ENCODE measurements at places on chromosomes 6 and 20. TPM values are rescaled to one million over a fixed set of nuclear protein-coding genes. Genes with fewer than 3 reads are reported as not detected.

The SCGN gene
- total RNA-seq, result not detected

The MDFI gene
- total RNA-seq, result 144 TPM

The MED23 gene
- total RNA-seq, result 28.3 TPM

The ADGRB3 gene
- total RNA-seq, result 0.87 TPM

DNA sequence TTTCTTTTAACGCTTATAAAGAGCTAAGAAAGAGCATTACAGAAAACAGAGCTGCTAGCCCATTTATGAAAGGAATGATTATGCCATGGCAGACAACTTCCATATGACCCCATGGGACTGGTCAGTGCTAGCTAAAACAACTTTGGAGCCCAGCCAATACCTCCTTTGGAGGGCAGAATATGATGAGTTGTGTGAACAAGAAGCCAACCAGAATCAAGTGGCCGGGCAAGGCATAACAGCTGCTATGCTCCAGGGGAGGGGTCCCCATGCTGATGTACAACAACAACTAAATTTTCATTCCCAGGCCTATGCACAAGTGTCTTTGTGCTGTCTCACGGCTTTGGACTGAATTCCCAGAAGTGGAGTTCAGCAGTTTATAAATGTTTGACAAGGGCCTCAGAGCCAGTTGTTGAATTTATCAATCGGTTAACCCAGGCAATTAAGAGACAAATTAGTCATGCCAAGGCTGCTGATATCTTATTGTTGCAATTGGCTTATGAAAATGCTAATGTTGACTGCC is 65.0 kb upstream of the ASCC3 start:
- no peak for DNase-seq

DNA sequence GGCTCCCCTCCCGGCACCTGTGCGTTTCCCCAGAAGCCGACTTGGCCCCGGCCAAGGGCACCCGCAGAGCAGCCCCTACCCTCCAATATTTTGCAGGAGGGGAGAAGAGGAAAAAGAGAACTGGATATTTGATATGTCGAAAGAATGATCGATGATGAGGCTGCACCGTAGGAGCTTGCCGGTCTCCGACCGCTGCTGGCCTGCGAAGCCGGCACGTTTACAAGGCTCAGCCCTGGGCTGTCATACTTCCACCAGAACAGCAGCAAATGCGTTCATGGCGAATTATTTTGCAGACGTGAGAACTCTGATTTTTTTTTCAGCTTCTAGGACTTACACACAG is 296.7 kb downstream of the TFAP2C start:
- no peak for DNase-seq

DNA sequence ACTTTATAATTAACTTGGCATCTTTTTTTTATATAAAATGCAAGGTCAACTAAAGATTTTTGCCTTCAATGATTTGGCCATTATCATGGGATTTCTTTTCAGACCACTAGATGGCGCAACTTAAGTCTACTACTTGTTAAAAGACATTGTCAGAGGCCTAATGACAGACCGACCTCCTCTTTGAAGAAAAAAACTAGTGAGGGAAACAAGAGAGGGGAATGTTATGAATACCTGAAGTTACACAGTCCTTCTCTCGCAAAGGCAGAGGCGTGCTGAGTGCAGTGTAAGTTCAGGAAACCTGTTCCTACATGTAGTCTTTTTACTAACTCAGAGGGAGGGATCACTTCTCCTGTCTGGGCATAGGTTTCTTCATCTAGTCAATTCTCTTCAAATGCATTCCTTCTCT is 9.3 kb downstream of the TRAPPC3L start:
- peak; percentile 50 for DNase-seq

DNA sequence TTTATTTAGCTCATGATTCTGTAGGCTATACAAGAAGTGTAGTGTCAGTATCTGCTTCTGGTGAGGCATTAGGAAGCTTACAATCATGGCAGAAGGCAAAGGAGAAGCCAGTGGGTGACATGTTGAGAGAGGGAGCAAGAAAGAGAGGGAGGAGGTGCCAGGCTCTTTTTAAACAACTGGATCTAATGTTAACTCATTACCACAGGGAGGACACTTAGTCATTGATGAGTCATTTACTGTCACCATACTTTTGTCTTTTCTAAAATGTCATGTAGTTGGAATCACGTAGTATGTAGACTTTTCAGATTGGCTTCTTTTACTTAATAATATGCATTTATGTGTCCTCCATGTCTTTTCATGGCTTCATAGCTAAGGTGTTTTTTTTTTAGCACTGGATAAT is 58.1 kb downstream of the NUS1 start:
- DNase-seq, result no peak

DNA sequence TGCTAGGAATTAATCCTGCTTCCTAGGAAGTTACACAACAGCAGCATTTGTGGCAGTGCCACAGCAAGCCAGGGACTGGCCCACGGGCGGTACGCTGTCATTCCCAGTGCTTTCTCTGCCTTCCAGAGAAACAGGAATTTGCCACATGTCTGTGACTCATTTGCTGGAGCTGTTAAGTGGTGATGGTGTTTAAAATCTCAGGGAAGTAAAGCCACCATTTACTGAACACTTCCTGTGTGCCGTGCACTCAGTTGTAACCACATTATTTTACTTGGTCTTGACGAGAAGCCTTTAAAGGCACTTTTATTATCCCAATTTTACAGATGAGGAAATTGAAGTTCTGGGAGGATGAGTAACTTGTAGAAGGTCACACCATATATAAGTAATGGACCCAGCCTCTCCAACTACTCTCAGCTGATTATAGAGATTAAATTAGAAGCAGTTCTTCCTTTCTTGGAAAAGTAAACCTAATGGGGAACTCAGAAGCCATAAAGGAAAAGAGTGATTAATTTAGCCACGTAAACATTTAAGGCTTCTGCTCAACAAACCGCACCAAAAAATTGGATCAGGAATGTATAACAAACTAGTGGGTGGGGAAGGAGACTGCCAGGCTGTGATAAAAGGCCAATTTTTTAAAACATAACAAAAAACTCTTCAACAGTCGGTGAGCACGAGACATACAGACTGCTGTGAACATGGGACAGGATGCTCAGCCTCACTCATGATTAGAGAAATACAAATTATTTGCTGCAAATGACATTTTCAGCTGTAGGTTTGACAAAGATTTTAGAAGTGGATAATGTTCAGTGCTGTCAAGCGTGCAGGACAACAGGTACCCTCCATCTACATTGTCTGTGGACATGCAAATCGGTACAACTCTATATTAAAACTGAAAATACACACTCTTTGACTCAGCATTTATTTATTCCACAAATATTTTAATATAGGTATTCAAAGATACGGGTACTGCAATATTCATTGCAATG is 311.2 kb downstream of the NRN1 start:
- peak; percentile 91 for DNase-seq

DNA sequence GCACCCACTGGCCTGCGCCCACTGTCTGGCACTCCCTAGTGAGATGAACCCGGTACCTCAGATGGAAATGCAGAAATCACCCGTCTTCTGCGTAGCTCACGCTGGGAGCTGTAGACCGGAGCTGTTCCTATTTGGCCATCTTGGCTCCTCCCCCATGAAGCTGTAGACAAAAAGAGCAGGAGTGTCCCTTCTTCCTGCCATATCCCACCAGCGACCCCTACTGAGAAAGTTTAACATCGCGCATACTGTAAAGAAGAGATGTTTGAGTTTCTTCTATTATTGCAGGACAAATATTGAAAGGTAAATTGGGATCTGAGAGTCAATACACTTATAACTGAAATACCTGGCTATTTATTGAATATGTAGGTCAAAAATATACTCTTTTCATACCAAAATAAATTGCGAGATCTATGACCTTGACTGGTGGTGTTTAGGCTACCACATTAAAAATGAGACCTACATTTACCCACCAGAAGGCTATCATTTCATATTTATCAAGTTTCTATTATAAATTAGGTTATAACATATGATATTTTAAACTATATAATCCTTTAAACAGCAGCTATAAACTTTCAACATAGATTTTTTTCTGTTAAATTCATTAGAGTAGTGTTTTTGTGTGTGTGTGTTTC is 586.3 kb downstream of the HTR1B start:
- no peak for DNase-seq

DNA sequence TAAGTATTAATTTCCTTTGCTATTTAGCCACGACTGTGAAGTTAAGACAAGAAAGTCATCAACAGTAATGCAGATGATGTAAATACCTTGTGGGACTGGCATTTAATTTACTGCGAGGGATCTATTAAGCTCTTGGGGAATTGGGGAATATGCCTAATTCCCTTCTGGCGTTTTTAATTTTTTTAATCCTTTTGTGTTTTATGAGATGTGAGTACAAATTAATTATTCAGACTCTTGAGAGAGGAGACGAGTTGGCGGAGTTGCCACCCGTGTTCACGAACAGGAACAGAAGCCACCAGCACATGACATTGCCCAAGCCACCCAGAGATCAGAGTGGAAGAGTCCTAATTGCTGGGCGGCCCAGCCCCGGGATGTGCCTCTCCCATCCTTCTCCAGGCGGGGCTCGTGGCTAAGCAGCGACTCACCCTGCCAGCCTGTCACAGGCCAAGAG is 533 bp upstream of the CRYBG1 start:
- DNase-seq, result no peak

GRCh38 chr20:15930311-15931305 is 642.6 kb downstream of the KIF16B start:
- no peak for DNase-seq

- DNase-seq, result no peak
These were observed 5.2 kb upstream of the MANEA start for GRCh38 chr6:95572098-95572497.

- DNase-seq, result no peak
These were observed 33.8 kb upstream of the AKAP12 start for GRCh38 chr6:151205721-151206600.

DNA sequence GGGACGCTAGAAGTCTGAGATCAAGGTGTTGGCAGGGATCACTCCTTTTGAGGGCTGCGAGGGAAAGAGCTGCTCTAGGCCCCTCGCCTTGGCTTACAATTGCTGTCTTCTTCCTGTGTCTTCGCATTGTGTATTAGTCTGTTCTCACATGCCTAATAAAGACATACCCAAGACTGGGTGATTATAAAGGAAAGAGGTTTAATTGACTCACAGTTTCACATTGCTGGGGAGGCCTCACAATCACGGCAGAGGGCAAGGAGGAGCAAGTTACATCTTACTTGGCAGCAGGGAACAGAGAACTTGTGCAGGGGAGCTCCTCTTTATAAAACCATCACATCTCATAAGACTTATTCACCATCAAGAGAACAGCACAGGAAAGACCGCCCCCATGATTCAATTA is 102.5 kb upstream of the ASF1A start:
- DNase-seq, result no peak

DNA sequence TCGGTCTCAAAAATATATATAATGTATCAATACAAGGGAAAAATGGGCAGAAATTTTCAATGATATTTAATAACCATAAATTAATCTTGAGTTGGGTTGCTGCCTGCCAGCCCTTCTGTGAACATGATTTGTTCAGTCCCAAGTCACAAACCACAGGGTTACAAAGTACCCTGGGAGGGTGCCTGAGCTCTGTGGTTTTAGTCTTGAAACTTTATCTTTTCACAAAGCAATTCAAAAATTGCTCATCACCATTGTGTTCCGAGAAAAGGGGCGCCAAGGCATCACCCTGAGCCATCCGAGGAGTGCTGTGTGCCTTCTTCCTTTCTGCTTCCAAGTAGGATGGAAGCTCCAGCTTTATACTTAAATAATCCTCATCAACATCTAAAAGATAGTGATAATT is 141.6 kb upstream of the AKAP12 start:
- peak; percentile 32 for DNase-seq

DNA sequence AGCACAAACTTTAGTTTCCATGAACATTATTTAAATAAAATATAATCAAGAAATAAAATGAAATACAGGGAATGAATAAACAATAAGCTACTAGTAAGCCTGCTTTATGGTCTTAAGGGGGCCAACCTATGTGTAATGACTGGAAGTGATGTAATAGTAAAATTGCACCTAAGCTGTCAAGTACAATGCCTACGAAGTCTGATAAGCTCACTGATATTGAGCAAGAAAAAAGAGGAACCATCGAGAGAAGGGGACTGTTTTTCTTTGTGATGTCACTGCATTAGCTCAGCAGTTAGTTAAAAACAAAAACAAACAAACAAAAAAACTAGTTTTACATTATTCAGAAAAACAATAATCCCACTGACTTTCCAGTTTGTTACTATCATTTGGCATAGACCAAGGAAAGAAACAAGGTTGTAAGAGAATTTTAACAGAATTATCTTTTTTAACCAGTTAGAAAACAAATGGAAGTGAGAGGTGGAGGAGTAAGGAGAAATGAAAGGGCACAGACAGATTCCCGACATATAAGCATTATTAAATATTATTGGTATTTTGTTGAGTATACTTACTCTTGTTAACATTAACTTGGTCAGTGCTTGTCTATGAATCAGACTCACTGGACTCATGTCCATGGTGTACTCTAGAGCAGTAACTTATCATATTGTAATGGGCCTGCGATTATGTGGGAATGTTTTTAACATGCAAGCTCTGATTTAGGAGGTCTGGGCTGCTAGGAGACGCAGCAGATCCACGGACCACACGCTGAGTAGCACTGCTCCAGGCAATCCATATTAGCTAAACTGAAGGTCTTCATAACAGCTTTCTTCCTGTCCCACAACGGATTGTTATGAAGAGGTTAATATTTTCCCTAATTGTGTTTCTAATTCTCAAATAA is 99.6 kb upstream of the HMGCLL1 start:
- DNase-seq, result no peak

All from astrocyte (in vitro differentiated cells and primary cell).